ENCODE measurements at places on chromosomes 11 and 22. TPM values are rescaled to one million over a fixed set of nuclear protein-coding genes. Genes with fewer than 3 reads are reported as not detected.

BLID gene
- total RNA-seq, result not detected

LRRC56 gene
- total RNA-seq, result 2.2 TPM

GRCh38 chr11:123509737-123510578 lies 79.9 kb downstream of the GRAMD1B start:
- no peak overlapping the region for H3K4me3 ChIP-seq
- no peak overlapping the region for H3K27ac ChIP-seq
- H3K4me1 ChIP-seq, result peaks cover 33% of the 10 kb centered on the region
- H3K36me3 ChIP-seq, result no peaks in the 10 kb centered on the region

DNA sequence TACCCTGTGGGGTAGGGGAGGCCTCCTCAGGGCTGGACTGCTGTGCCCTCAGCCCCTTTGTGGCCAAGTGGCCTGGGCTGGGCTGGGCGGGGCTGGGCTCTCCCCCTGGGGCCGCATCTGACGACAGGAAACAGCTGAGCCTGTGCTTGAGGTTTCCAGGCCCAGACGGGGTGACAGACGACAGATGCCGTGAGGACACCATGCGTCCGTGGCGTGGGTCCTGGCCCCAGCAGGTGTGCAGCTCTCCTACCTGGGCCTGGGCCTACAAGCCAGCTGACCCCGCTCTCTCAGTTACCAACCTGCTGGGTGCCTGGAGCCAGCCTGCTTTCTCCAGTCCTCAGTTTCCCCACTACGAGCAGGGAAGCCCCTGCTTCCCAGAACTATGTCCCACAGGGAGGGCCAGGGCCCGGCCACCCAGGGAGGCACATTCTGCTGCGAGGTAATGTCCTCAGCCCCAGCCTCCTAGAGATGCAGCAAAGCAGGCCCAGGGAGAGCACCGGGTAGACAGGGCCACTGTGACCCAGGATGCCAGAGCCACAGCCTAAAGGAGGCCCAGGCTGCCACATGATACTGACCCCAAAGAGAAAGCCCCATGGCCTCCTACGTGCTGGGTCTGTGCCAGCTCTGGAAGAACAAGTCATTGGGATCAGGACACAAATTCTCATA lies 181.3 kb downstream of the IGLL1 start:
- H3K4me3 ChIP-seq, result no peak overlapping the region
- no peak for DNase-seq
- H3K27ac ChIP-seq, result no peak overlapping the region

GRCh38 chr11:96033599-96033998 lies 109.7 kb upstream of the MTMR2 start:
- no peak overlapping the region for H3K27ac ChIP-seq
- H3K4me3 ChIP-seq, result no peak overlapping the region
- no peaks in the 10 kb centered on the region for H3K27me3 ChIP-seq
- H3K36me3 ChIP-seq, result peaks cover 8% of the 10 kb centered on the region

GRCh38 chr11:116853461-116854073 lies 16.1 kb upstream of the APOA1 start:
- peak overlapping the region; percentile 93 for H3K27ac ChIP-seq
- peaks cover 49% of the 10 kb centered on the region for H3K36me3 ChIP-seq
- H3K4me3 ChIP-seq, result peak overlapping the region; percentile 35
- DNase-seq, result peak; percentile 83
- peaks cover 65% of the 10 kb centered on the region for H3K4me1 ChIP-seq
- no peaks in the 10 kb centered on the region for H3K27me3 ChIP-seq

DNA sequence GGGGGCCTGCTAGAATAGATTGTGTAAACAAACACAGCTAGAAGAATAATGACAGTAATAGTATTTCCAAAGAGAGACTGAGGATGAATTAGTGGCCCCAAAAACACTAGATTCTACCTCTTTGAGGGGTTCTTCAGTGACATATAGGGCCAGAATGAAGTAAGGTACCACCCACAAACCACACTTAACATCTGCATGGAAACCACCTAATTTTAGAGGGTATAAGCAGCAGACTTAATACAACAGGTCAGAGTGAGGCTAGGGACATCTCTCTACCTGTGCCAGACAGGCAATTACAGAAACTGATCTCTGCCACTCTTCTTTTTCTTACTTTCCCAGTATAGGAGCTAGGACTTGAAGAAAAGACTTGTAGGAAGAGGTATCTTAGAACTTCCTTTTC lies 20.1 kb downstream of the ELP4 start:
- DNase-seq, result no peak
- no peaks in the 10 kb centered on the region for H3K4me1 ChIP-seq
- peaks cover 2% of the 10 kb centered on the region for H3K36me3 ChIP-seq

- no peaks in the 10 kb centered on the region for H3K4me1 ChIP-seq
- H3K4me3 ChIP-seq, result no peak overlapping the region
- H3K27me3 ChIP-seq, result no peaks in the 10 kb centered on the region
- DNase-seq, result no peak
- H3K36me3 ChIP-seq, result no peaks in the 10 kb centered on the region
- H3K27ac ChIP-seq, result no peak overlapping the region
Measured at GRCh38 chr11:37527545-37527944, 929.5 kb upstream of the RAG2 start.

GRCh38 chr22:19708321-19709011 lies 5.8 kb upstream of the SEPTIN5 start:
- peaks cover 10% of the 10 kb centered on the region for H3K27me3 ChIP-seq
- no peak overlapping the region for H3K4me3 ChIP-seq
- no peaks in the 10 kb centered on the region for H3K36me3 ChIP-seq

- no peak overlapping the region for H3K4me3 ChIP-seq
- no peaks in the 10 kb centered on the region for H3K36me3 ChIP-seq
- DNase-seq, result no peak
- H3K27me3 ChIP-seq, result peaks cover 35% of the 10 kb centered on the region
- no peak overlapping the region for H3K27ac ChIP-seq
Measured at GRCh38 chr11:62504158-62504973, 42.2 kb downstream of the AHNAK start.

DNA sequence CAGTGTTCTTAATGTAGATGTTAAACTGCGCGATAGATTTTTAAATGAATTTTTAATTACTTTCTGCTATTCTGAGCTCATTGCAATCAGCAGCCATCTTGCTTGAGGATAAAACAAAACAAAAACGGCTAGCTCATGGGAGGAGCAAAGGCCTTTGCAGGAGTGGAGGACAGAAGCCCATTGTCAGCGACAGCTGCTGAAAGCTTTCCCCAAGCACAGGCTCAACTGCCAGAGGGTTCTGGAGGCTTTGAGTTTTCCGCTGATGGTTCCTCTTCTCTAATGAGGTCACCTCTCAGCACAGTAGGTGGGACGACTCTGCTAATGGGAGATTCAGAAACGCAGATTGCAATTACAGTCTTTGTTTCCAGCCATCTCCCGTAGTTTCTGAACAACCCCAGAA lies 167.1 kb upstream of the TTC12 start:
- peaks cover 3% of the 10 kb centered on the region for H3K27me3 ChIP-seq
- DNase-seq, result no peak
- no peaks in the 10 kb centered on the region for H3K4me1 ChIP-seq
- no peak overlapping the region for H3K4me3 ChIP-seq
- H3K36me3 ChIP-seq, result no peaks in the 10 kb centered on the region

DNA sequence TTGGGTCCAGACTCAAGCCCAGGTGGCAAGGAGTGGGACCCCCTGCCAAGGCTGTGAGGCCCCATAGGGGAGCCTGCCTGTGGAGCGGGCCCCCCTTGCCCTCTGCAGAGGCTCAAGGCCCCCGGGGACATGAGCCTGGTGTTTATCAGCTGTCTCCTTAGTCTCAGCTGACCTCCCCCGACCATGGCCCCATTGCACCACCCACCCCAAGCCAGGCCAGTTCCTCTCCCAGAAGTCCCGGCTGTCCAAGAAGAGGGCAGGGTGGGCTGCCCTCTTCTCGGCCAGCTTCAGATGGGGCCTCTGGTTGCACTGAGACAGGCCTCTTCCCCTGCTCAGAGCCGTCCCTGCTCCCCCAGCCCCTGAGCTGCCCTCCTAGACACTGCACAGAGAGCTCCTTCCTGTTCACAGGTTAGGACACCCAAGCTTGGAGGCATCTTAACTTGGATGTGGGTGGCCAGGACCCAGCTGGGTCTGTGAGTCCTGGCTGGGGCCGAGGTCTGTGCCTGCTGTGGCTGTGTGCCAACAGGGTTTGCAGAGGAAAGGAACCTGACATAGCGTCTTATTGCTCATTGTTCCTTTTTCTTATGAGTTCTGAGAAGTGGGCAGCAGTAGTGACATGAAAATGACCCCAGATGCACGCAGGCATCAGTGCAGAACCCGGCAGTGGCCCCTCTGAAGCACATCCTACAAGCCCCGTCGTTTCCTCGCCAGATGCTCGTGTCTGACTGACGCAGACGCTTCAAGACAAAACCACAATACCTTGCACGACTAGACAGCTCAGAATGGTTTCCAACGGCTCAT lies 5.4 kb downstream of the TRABD start:
- peaks cover 53% of the 10 kb centered on the region for H3K4me1 ChIP-seq
- peak overlapping the region; percentile 94 for H3K27ac ChIP-seq
- DNase-seq, result peak; percentile 90
- no peaks in the 10 kb centered on the region for H3K27me3 ChIP-seq
- H3K4me3 ChIP-seq, result peak overlapping the region; percentile 91

DNA sequence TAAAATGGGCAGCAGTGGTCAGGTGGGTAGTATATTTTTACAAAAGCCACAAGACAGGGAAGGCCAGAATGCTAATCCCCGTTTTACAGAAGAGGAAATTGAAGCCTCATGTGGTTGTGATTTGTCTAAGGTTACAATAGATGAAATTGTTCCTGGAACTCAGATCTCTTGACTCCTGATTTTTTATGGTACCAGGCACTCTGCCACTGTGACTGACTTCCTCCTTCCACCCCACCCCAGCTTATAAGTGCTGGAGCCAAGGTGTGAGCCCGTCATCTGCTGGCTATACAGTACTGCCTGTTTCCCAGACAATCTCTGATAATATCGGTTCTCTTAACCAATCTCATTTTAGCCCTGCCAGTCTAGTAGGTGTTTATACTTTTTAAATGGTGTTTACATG lies 1.9 kb downstream of the SLC5A1 start:
- H3K4me1 ChIP-seq, result no peaks in the 10 kb centered on the region
- no peaks in the 10 kb centered on the region for H3K36me3 ChIP-seq
- H3K27ac ChIP-seq, result no peak overlapping the region
- no peak overlapping the region for H3K4me3 ChIP-seq

DNA sequence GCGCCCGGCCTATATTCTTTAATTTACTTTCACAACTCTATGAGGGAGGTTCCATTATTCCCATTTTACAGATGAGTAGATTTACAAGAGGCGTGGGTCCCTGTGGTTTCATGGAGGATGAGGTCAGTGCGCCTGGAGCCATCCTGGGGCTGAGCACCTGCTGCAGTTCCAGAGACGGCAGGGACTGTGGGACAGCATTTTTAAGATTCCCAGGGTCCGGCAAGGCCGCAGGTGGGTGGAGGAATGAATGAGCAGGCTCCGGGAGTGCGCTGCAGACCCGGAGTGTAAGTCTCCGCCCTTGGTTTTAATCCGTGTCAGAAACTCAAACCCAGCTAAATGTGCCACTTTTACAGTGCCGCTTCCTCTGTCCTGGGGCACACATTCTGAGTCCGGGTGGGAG lies 4.1 kb upstream of the CHRM1 start:
- H3K4me1 ChIP-seq, result peaks cover 24% of the 10 kb centered on the region
- H3K4me3 ChIP-seq, result no peak overlapping the region
- no peak for DNase-seq
- peaks cover 74% of the 10 kb centered on the region for H3K27me3 ChIP-seq
- H3K27ac ChIP-seq, result no peak overlapping the region

DNA sequence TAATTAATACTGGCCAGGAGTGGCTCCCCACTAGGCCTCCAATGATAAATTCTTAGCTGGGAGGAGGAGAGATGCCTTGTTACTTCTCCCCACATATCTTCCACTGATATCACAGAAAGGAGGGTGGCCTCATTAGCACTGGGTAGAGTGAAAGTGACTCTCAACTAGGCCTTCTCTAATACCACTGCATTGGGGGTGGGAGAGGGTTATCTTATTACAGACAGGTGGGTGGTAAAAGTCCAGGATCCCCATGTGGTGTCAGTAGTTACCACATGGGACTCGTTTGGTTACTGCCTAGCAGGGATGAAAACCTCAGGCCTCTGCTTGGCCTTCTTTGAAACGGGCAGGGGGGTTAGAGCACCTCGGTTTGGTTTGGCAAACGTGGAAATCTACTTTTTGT lies 167.3 kb downstream of the UVRAG start:
- H3K4me1 ChIP-seq, result no peaks in the 10 kb centered on the region
- H3K4me3 ChIP-seq, result no peak overlapping the region
- no peaks in the 10 kb centered on the region for H3K27me3 ChIP-seq
- peaks cover 25% of the 10 kb centered on the region for H3K36me3 ChIP-seq
- H3K27ac ChIP-seq, result no peak overlapping the region
